ENCODE measurements at places on chromosomes 1 and 21. TPM values are rescaled to one million over a fixed set of nuclear protein-coding genes. Genes with fewer than 3 reads are reported as not detected.

C8A gene
- total RNA-seq, result not detected

IL12RB2 gene
- 1.3 TPM for total RNA-seq

SETD4 gene
- 9.9 TPM for total RNA-seq

PHACTR4 gene
- total RNA-seq, result 14.5 TPM

STUM gene
- total RNA-seq, result 1.3 TPM

GUCA2A gene
- total RNA-seq, result not detected

MYOM3 gene
- total RNA-seq, result 2.3 TPM

RNF186 gene
- total RNA-seq, result 32.9 TPM

CFAP141 gene
- total RNA-seq, result not detected

GOLT1A gene
- 6.5 TPM for total RNA-seq

PODN gene
- 123 TPM for total RNA-seq

- no peaks in the 10 kb centered on the region for H3K27me3 ChIP-seq
- no peak for DNase-seq
- no peaks in the 10 kb centered on the region for H3K4me1 ChIP-seq
- no peaks in the 10 kb centered on the region for H3K36me3 ChIP-seq
- H3K27ac ChIP-seq, result no peak overlapping the region
These were observed 144.9 kb upstream of the HP1BP3 start for GRCh38 chr1:20931930-20932436.

DNA sequence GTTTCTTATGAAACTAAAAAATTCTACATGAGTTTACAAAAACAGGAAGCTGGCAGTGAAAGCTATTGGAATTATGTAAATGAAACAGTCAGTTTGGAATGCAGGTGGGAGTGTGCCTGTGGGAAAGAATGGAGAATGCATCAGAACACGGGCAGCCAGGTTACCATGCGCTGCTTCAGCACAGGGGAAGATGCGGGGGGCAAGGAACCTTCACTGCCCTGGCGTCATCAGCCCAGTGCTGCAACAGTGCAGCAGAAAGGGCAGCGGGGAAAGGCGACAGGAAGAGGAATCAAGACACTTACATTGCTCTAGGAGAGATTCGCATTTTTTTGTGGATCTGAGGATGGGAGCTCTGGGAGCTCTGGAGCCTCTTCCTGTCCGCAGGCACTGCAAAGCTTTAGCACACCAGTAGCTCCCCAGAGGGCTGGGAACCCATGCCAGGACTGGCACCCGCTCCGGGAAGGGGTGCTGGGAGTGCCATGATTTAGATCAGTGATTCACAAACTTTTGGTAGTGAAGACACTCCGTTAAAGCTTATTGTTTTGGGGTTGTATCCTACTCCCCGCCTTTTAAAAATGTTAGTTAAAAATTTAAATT, 64.1 kb upstream of the WDR26 start:
- no peaks in the 10 kb centered on the region for H3K27me3 ChIP-seq
- peaks cover 30% of the 10 kb centered on the region for H3K4me1 ChIP-seq
- no peaks in the 10 kb centered on the region for H3K36me3 ChIP-seq
- H3K4me3 ChIP-seq, result no peak overlapping the region
- DNase-seq, result peak; percentile 33
- H3K27ac ChIP-seq, result peak overlapping the region; percentile 57

- no peak overlapping the region for H3K4me3 ChIP-seq
- no peak overlapping the region for H3K27ac ChIP-seq
- H3K4me1 ChIP-seq, result peaks cover 7% of the 10 kb centered on the region
- DNase-seq, result peak; percentile 95
- no peaks in the 10 kb centered on the region for H3K27me3 ChIP-seq
- no peaks in the 10 kb centered on the region for H3K36me3 ChIP-seq
These were observed 200.7 kb upstream of the RAB4A start for GRCh38 chr1:229070168-229070567.

GRCh38 chr21:42094811-42095210, 23.7 kb downstream of the UMODL1 start:
- H3K4me3 ChIP-seq, result no peak overlapping the region
- H3K27ac ChIP-seq, result no peak overlapping the region
- H3K4me1 ChIP-seq, result no peaks in the 10 kb centered on the region
- no peaks in the 10 kb centered on the region for H3K27me3 ChIP-seq
- H3K36me3 ChIP-seq, result no peaks in the 10 kb centered on the region

DNA sequence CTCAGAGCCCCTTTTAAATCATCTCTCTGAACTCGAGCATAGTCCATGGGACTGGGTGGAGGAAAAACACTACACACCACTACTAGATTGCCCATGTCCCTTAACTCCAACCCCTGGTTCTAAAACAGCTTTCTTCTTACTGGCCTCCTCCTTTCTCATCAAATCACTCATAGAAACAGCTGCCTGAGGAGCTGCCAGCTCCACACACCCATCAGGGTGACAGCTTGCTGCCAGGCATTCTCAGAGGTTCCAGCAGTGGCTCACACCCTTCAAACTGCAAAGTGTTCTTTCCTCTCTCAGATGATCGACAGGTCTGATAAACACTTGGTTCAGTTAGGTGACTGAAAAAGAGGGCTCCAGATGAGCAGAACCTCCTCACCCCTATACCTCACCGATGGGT, 543.0 kb upstream of the PLXNA2 start:
- no peak for DNase-seq
- no peaks in the 10 kb centered on the region for H3K4me1 ChIP-seq
- H3K4me3 ChIP-seq, result no peak overlapping the region
- H3K36me3 ChIP-seq, result no peaks in the 10 kb centered on the region

GRCh38 chr21:40839521-40839920, 7.4 kb downstream of the DSCAM start:
- peaks cover 5% of the 10 kb centered on the region for H3K27me3 ChIP-seq
- peaks cover 7% of the 10 kb centered on the region for H3K4me1 ChIP-seq
- no peaks in the 10 kb centered on the region for H3K36me3 ChIP-seq

- peaks cover 34% of the 10 kb centered on the region for H3K4me1 ChIP-seq
- H3K36me3 ChIP-seq, result no peaks in the 10 kb centered on the region
- H3K27me3 ChIP-seq, result no peaks in the 10 kb centered on the region
- H3K4me3 ChIP-seq, result no peak overlapping the region
These were observed 2.9 kb upstream of the EFNA1 start for GRCh38 chr1:155124503-155125463.

DNA sequence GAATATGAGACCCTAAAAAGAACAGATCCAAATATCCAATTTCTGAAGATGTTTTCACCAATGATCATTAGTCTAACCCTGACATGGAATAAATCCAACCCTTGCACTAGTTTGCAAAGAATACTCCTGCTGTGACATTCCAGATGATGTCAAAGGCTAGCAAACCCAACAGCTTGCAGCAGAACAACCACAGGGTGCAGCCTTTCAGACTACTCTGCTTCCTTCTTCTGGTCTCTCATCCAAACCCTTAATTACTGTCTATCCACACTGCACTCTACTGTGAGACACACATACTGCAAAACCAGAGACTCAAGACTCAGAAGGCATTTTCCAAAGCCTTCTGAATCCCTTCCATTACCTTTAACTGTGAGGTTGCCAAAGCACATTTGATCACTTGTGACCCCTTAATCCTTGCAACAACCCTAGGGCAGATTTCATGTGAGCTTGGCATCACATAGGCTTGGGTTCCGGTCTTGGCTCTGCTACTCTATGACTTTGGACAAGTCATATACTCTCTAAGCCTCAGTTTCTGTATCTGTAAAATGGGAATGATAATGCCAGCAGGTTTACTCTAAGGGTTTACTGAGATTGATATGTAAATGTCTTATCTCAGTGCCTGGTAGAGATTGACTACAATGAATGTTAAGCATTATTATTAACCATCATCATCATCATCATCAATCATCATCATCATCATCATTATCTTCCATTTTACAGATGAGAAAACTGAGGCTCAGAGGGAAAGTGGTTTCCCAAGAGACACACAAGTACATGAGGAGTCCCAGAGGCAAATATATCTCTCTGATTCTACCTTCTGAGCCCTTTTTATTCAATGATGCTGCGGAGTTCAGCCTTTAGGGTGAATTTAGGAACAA, 94.5 kb downstream of the SYF2 start:
- H3K4me1 ChIP-seq, result no peaks in the 10 kb centered on the region
- H3K27ac ChIP-seq, result no peak overlapping the region
- no peaks in the 10 kb centered on the region for H3K36me3 ChIP-seq
- H3K4me3 ChIP-seq, result no peak overlapping the region
- H3K27me3 ChIP-seq, result no peaks in the 10 kb centered on the region

GRCh38 chr1:9539829-9540550, 725 bp downstream of the SLC25A33 start:
- peak overlapping the region; percentile 16 for H3K4me3 ChIP-seq
- peak; percentile 55 for DNase-seq
- no peaks in the 10 kb centered on the region for H3K36me3 ChIP-seq
- H3K27ac ChIP-seq, result peak overlapping the region; percentile 82
- no peaks in the 10 kb centered on the region for H3K27me3 ChIP-seq

DNA sequence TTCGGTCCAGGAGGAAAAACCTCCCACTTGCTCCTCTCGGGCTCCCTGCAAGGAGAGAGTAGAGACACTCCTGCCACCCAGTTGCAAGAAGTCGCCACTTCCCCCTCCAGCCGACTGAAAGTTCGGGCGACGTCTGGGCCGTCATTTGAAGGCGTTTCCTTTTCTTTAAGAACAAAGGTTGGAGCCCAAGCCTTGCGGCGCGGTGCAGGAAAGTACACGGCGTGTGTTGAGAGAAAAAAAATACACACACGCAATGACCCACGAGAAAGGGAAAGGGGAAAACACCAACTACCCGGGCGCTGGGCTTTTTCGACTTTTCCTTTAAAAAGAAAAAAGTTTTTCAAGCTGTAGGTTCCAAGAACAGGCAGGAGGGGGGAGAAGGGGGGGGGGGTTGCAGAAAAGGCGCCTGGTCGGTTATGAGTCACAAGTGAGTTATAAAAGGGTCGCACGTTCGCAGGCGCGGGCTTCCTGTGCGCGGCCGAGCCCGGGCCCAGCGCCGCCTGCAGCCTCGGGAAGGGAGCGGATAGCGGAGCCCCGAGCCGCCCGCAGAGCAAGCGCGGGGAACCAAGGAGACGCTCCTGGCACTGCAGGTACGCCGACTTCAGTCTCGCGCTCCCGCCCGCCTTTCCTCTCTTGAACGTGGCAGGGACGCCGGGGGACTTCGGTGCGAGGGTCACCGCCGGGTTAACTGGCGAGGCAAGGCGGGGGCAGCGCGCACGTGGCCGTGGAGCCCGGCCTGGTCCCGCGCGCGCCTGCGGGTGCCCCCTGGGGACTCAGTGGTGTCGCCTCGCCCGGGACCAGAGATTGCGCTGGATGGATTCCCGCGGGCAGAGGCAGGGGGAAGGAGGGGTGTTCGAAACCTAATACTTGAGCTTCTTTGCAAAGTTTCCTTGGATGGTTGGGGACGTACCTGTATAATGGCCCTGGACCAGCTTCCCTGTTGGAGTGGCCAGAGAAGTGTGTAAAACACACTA, 45.3 kb downstream of the MRPL39 start:
- H3K4me1 ChIP-seq, result peaks cover 6% of the 10 kb centered on the region
- H3K36me3 ChIP-seq, result no peaks in the 10 kb centered on the region
- H3K27me3 ChIP-seq, result no peaks in the 10 kb centered on the region

All from body of pancreas (tissue), 4 donors.